ENCODE measurements at places on chromosomes 13 and 19. TPM values are rescaled to one million over a fixed set of nuclear protein-coding genes. Genes with fewer than 3 reads are reported as not detected.

DNA sequence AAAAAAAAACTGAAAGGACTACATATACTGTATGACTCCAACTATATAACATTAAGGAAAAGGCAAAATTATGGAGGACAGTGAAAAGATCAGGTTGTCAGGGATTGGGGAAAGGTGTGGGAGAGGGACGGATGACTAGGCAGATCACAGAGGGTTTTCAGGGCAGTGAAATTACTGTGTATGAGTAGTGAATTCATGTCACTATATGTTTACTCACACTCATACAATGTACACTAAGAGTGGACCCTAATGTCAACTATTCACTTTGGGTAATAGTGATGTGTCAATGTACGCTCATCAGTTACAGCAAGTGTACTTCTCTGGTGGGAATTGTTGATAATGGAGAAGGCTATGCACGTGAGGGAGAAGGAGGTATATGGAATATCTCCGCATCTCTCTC is 144.3 kb downstream of the ITGBL1 start:
- DNase-seq = no peak

The LGALS14 gene
- not detected for total RNA-seq

- peak; percentile 26 for DNase-seq
These were observed 734 bp upstream of the TRMT1 start for GRCh38 chr19:13117176-13117771.

DNA sequence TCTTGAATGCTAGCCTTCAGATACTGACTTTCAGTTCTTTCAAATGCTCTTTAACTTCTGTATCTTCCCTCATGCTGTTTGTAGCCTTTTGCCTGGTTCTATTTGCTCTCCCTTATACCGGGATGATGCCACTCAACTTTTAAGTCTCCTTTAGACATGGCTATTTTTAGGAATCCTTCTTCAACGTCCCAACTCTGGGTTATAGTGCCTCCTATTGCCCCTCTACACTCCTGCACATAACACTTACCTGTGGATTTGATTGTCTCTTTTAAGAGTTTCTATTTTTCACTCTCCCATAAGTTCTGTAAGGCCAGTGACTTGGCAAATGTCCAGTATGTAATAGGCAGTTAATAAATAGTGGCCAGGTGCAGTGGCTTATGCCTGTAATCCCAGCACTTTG is 343.0 kb downstream of the KLF5 start:
- no peak for DNase-seq

DNA sequence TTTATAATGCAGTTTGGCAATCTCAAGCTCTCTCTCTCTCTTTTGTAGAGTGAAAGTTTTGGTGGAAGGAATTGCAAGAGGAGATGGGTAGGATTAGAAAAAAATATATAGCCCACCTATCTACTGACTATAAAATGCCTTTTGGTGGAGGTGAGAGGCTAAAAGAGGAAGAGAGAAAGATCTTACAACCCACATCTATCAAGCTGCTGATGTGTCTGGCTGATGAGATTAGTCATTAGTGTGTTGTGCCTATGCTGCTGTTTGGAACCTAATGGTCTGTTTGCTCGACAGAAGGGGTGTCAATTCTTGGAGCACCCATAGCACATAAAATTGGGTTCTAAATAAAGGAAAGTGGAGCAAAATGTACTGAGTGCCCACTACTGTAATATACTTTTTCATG is 411.0 kb downstream of the HS6ST3 start:
- no peak for DNase-seq

GRCh38 chr13:21020176-21020575 is 41.2 kb downstream of the LATS2 start:
- DNase-seq = no peak

Measured in RPMI7951 (cell line).